Right renal pelvis (tissue), 4 donors: ENCODE measurements at places on chromosomes 3 and 15.

DNA sequence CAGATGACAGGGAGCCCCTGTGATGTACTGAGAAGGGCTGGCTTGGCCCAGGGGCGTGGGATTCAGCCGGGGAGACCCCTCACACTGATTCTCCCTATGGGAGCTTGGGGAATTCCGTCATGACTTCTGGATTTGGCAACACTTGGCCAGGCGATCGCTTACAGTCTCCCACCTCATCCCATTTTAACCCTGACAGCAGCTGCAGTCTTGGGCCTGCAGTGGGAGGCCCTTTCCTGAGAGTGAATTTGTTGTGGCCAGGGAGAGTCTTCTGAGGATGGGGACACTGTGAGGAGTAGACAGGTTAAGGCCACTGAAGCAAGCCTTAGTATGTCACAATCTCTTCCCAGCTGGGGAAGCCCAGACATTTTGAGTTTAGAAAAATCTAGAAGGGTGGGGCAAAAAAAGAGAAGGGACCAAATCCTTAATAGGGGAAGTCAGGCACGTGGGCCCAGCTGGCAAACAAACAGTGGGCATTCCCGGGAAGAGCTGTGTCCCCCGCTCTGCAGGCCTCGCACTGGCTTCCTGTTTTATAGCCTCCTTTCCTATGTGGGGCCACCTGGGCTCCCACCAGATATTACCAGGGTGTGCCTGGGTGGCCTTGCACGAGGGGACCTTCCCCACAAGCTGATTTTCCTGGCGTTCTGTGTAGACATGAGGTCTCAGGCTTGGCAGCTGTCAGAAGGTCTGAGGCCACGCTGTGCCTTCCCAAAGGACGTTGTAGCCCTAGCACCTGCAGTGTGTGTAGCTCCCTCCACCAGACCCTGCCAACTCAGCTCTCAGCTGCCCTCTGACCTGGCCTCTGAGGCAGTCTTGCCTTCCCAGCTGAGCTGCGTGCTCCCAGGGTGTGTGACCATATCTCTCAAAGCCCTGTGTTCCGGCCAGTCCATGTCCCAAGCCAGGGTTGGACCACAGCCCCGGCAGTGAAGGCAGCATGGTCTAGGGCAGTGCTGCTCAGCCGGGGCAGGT, 64.5 kb downstream of the FEM1B start:
- DNase-seq = no peak

GRCh38 chr3:55488398-55489055, 1.4 kb upstream of the WNT5A start:
- DNase-seq = peak; percentile 80

DNA sequence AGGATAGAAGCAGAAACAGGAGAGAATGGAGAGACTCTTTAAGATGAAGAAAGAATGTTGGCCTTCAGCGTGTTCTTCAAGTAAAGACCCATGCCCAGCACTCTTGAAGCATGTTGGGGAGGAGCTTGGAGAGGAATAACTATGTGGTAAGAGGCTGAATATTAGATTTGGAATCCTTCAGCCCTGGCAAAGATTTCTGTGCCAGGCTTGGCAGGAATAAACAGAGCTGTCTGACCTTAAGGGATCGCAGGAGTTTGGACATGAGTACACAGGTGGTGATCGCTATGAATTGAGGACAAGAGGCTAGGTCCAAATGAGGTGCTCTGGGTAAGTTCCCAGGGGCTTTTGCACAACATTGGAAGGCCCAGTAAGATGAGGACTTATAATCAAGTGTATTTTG, 132.6 kb upstream of the TBL1XR1 start:
- DNase-seq = no peak

DNA sequence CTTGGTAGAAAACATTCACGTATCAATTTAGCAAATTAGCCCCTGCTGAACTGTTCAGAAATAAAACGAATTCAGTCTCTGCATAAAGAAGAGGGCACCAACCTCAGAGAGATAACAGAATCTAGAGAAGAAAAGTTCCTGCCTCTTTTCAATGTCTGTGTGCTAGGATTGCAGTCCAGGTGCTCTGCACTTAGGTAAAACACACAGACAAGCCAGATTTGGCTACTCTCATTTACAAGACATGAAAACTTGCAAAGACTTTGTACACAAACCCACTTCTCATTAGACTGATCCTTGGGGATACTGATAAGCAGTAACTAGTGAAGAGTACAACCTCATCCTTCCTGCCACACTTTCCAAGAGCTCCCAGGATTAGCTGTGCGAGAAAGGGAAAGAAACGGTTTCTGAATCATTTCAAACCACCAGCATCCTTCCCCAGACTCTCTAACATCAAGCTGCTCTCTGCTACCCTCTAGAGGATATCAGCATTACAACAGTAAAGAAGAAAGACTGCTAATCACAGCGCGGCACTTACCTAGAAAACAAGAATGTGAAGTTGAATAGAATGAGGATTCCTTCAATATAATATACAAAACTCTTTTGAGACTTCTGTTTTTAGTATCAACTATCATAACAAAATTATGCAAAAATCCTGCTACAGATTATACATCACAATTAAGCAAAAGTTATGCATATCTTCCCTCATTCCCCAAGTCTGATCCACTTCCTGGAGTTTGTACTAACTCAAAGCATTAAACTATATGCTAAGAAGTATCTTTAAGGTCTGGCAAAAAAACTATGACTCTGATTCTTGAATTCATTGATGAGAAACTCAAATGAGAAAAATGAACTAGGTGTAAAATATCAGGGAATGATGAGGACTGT, 306.4 kb downstream of the MAGI1 start:
- DNase-seq = peak; percentile 61

GRCh38 chr3:40718681-40719080, 193.9 kb downstream of the ZNF621 start:
- DNase-seq = no peak

GRCh38 chr3:73094951-73095350, 33.5 kb downstream of the EBLN2 start:
- no peak for DNase-seq

- no peak for DNase-seq
Measured at GRCh38 chr3:82736696-82737277, 975.3 kb upstream of the GBE1 start.

DNA sequence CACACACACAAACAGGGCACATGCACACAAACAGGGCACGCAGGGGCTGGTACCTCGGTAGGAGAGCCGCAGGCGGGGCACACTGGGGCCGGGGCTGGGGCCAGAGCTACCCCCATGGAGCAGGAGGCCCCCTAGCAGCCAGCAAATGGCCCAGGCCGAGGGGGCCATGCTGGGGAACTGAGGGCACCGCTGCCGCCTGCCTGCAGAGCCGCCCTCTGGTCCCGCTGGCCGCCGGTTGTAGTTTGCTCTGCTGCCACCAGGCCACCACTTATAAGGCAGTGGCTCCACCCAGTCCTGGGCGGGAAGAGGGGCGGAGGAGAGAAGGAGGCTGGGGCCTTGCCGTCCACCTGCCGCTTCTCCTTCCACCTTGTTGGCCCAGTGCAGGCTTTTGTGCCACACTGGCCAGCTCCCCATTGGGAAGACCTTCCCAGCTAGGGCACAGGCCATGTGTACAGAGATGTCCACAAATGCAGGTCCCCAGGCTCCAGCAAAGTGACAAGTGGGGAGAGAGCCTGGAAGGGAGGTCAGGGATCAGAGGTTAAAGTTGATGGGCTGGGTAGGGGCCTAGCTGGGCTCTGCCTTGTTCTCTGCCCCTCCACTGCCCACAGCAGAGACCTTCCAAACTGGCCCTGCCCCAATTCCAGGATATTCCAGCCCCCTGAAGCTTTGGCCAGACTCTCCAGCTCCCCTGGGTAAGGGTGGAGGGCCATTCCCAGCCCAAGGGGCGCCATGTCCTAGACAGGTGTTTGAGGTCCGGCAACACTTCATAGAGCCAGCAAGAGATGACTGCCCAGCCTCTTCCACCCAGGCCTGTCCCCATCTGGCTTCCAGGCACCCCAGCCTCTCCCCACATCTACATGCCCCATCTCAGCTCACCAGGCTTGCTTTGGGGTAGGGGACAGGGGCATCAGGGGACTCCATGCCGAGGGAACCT, at the start of gene SEMA3G:
Gene SEMA3G, minus strand, starts transcription at position 244 of the 934 bp plus-strand sequence. Its CDS starts 76 bp downstream, at position 168.
- no peak for DNase-seq

- no peak for DNase-seq
Measured at GRCh38 chr15:92803852-92804609, 96.1 kb upstream of the CHD2 start.

DNA sequence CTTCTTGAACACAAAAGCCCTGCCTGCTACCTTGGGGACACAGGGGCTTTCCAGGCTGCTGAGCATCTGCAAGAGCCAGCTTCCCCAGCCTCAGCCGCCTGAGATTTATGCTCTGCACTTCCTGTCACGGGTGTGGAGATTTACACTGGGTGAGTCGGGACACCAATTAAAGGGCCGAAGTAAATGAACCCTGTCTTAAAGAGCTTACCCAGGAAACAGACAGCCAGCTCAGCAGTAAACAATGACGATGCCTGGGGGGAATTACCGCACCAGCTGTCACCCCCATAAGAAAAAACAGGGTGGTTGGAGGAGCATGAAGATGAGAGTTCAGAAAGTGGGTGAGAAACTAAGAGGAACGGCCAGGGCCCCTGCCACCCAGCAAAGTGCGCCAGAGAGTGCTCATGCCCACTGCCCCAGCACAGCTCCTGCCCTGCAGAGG, 37.5 kb upstream of the IQSEC1 start:
- DNase-seq = peak; percentile 76

GRCh38 chr3:153277029-153277428, 115.0 kb downstream of the RAP2B start:
- no peak for DNase-seq

- no peak for DNase-seq
Measured at GRCh38 chr3:43203022-43203421, 83.3 kb upstream of the SNRK start.

DNA sequence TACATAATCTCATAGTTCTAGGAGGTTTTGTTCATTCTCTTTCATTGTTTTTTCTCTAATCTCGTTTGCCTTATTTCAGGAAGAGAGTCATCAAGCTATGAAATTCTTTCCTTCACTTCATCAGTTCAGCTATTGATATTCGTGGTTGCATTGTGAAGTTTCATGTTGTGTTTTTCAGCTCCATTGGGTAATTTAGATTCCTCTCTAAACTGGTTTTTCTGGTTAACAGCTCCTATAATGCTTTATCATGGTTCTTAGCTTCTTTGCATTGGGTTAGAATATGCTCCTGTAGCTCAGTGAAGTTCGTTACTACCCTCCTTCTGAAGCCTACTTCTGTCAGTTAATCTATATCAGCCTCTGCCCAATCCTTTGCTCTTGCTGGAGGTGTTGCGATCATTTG, 69.4 kb upstream of the CD96 start:
- no peak for DNase-seq
